ENCODE measurements at places on chromosomes 7 and 10. TPM values are rescaled to one million over a fixed set of nuclear protein-coding genes. Genes with fewer than 3 reads are reported as not detected.

OR2A2 gene
- total RNA-seq: not detected

PAX4 gene
- total RNA-seq: not detected

ARHGEF35 gene
- not detected for total RNA-seq

AGR2 gene
- not detected for total RNA-seq

LRRD1 gene
- total RNA-seq: not detected

LLCFC1 gene
- not detected for total RNA-seq

FFAR4 gene
- total RNA-seq: not detected

C10orf105 gene
- total RNA-seq: not detected

ZNF485 gene
- 3.7 TPM for total RNA-seq

VGF gene
- 0.20 TPM for total RNA-seq

ATE1 gene
- 20.2 TPM for total RNA-seq

TMEM26 gene
- 5.7 TPM for total RNA-seq

KEL gene
- total RNA-seq: not detected

KLLN gene
- total RNA-seq: 0.69 TPM

PSD gene
- not detected for total RNA-seq

MSMB gene
- not detected for total RNA-seq

NKX2-3 gene
- 0.12 TPM for total RNA-seq

OPN4 gene
- not detected for total RNA-seq

OR9A2 gene
- not detected for total RNA-seq

TET1 gene
- 2.8 TPM for total RNA-seq

EPHA1 gene
- 0.20 TPM for total RNA-seq

JCAD gene
- total RNA-seq: not detected

MYL7 gene
- total RNA-seq: not detected

PRPS1L1 gene
- total RNA-seq: not detected

ACTL6B gene
- not detected for total RNA-seq

SORCS1 gene
- not detected for total RNA-seq

Measured in M059J (cell line).